ENCODE measurements at places on chromosomes 16 and 17.

DNA sequence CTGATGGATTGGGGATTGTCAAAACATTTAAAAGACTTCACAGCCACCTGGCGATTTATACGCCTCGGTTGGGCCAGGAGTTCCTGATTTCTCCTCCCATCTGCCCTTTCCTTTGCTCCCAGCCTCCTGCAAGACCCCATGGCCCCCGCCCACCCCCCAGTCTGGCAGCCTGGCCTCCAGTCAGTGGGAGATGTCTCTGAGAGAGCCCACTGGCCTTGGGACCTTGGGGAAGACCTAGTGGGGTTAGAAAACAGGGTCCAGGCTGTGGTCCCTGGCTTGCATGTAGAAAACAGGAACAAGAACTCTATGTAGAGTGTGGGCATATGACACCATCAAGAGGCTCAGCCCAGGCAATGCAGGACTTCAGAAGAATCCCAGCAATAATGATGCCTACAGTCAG is 209.4 kb upstream of the C16orf82 start:
- DNase-seq = no peak

DNA sequence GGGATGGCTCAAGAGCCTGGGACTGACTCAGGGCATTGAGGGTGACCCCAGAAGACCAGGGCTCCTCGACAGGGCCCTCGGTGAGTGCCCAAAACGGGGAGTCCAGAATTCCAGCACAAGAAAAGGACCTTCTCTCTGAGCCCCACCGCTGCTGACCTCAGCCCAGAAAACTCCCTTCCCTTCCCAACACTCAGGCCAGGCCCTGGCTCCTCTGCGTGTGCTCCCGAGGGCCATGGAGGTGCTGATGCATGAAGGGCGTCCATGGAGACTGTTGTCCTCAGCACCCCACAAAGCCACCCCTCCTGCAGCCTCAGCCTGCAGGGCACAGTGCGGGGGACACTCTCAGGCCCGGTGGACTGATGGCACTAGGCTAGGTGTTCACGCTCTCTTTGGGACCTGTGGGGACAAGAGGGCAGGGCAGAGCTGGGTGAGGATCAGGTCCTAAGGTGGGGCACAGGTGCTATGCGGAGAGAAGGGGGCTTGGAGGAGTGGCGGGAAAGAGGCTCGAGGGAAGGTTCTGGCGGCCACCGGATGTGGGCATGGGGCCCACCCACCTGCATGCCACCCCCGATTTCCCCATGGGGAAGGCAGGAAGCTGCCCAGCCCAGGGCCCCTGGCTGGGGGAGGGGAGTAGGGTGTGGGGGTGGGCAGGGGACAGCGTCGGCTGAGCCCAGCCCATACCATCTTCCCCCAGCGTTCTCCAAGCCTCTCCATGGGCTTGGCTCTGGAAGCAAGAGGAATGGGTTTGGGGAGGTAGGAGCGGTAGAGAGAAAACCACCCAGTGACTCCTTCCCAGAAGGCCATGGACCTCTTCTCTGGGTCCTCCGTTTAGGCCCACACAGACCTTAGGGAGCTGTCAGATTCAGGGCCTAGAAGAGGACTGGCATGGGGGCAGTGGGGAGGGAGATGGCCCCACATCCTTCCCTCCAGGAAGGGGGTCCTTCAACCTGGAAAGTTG is 4.5 kb upstream of the TSPOAP1 start:
- no peak for DNase-seq

- DNase-seq = no peak
Measured at GRCh38 chr16:49049191-49049590, 232.4 kb downstream of the CBLN1 start.

- no peak for DNase-seq
Measured at GRCh38 chr17:42845556-42845917, 1.2 kb downstream of the AOC2 start.

GRCh38 chr17:51351890-51352289 is 91.5 kb downstream of the UTP18 start:
- peak; percentile 25 for DNase-seq

DNA sequence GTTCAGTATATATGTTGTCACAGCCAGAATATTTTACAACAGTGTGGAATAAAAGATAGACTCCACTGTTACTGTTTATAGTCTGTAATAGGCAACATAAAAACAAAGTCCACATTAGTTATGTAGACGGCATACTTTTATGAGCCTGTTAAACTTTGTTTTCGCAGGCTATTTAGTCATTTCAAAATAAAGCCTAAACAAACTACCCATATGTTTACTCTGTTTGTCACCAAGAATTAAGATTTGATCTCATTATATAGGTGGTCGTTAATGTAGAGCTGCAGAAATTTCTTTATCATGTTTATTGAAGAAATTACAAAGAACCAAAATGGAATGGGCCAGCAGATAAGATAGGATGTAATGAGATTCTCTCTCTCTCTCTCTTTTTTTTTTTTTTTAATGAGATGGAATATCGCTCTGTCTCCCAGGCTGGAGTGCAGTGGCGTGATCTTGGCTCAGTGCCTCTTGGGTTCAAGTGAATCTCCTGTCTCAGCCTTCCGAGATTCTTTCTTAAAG is 943.8 kb upstream of the SOX9 start:
- DNase-seq = no peak

DNA sequence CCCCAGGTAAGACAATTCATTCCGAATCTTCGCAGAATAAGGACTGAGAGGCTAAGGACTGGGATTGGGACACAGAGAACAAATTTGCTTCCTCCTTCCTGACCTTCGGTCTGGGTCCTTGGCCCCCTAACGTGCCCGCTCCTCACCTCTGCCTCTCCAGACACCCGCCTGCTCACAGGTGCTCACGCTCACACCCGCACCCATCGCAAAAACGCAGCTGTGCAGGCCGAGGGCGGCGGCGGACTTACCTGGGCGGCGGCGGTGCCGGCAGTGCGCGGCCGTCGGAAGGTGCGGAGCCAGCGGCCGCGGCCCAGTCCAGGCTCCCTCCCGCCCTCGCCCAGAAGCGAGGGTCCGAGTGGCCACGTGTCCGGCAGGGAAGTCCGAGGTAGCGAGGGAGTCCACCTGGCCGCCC is 7.1 kb upstream of the HOXB9 start:
- DNase-seq = no peak

DNA sequence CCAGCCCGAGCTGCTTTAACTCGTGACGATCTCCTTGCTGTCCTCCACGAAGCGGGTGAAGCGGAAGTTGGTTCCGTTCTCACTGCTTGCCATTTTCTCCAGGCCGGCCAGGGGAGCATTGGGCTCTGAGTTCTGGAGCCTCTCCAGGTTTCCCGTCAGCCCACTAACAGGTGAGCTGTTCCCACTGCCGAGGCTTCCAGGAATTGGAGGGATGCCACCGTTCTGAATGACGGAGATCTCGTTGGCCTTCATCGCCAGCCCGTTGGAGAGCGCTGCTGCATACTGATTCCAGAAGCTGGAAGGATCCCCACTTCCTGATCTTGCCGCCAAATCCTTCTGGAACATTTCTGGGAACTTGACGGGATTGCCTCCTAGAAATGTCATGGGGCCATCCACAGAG is 14.0 kb downstream of the SALL1 start:
- DNase-seq = no peak

DNA sequence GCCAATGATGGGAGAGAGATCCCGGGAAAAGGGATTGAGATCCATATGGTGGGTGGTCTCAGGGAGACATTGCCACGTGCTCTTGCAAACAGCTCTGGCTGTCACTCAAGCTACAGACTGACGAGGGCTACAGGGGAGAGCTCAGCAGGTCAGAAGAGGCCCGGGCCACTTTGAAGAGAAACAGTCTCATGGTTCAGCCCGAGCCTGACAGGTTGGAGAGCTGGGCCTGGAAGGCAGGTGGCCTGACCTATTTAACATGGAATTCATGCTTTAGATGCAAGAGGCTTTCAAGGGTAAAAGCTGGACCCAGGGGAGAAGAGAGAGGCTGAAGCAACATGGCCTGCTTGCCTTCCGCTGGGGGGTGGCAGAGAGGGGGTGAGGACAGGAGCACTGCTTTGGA is 81.0 kb upstream of the BRD7 start:
- DNase-seq = no peak

DNA sequence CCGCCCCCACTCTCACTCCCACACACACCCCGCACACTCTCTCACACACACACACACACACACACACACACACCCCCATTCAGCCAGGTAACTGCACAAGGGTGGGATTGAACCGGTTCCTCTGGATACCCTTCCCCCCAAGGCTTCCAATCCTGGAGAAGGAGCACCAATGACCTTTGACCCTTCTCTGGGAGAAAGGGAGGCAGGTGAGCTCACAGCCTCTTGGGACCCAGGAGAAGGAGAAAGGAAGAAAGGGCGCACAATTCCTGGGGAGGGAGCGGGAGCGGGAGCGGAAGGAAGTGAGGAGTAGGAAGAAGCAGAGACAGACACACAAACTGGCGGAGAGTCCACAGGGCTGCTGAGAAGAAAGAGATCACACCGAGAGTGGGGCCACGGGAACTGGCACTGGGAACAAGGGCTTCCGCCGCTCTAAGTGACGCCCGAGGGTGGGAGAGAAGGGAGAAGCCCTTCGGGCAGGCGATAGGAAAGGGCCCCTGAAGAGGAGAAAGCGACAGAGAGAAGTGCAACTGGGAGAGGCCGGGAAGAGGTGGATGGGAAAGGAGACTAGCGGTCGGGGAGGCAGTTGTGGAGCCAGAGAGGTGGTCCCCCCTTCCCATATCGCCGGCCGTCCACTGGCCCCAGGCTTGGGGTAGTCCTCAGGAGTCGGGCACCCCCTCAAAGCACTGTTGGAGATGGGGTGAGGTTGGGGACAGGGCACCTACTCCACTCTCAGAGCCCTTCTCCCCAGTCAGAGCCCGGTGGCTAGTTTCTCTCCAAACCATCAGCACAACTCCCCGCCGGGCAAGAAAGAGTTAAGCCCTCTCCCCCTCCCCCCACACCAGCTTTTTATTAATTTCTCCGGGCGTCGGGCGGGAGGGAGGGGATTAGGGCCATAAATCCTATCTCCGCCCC is 1.3 kb downstream of the SAMD14 start:
- no peak for DNase-seq

DNA sequence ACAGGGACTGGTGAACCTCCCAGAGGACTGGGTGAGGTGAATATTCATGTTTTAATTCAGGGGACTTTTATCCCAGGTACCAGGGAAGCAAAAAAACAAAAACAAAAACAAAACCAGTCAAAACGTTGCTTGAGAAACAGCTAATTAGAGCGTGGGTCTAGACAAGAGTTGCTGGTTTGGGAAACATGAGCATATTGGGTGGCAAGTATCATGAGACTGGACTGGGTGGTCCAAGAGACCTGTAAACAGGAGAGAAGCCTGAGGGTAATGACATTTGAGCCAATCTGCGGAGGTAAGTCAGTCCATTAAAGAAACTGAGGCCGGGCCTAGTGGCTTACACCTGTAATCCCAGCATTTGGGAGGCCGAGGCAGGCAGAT is 11.5 kb upstream of the BPTF start:
- DNase-seq = no peak

- DNase-seq = no peak
Measured at GRCh38 chr16:12503191-12503590, 300.5 kb downstream of the CPPED1 start.

GRCh38 chr16:11308493-11309283 is 27.6 kb upstream of the PRM1 start:
- DNase-seq = no peak

- DNase-seq = peak; percentile 85
Measured at GRCh38 chr17:8791910-8792270, 7.3 kb downstream of the MFSD6L start.

- no peak for DNase-seq
Measured at GRCh38 chr17:8630227-8630801, at the start of gene MYH10. TSS of gene MYH10 (minus strand) at chr17:8630725. CDS start at chr17:8623246, 7,479 bp downstream.
